T1000 (cell line): ENCODE measurements at places on chromosomes 12 and 14.

DNA sequence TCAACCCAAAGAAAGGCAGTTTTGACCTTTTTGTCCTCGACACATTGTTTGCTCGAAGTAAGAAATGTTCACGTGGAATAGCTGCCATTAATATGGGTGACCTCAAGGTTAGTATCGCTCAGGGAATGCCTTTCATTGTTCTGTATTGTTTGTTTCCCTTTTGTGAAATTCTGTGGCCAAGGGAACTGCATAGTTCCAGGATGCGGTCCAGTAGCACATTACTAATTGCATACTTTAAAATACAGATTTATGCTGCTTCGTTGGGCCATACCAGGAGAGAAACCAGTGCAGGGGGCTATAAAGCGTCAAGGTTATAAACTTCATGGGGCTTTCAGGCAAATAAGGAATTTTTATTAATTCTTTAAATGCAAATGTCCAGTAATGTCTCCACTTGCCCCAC, 73.3 kb upstream of the USP44 start:
- no peak for DNase-seq

DNA sequence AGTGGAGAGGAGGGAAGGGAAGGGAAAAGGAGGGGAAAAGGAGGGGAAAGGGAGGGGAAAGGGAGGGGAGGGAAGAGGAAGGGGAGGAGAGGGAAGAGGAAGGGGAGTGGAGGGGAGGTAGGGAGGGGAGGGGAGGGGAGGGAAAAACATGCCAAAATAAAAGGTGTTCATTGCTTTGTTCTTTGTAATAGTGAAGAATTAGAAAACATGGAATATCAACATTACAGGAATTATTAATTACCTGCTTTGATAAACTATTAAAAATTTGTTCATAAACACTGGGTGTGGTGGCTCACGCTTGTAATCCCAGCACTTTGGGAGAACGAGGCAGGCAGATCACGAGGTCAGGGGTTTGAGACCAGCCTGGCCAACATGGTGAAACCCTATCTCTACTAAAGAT, 579.2 kb downstream of the MED13L start:
- no peak for DNase-seq

DNA sequence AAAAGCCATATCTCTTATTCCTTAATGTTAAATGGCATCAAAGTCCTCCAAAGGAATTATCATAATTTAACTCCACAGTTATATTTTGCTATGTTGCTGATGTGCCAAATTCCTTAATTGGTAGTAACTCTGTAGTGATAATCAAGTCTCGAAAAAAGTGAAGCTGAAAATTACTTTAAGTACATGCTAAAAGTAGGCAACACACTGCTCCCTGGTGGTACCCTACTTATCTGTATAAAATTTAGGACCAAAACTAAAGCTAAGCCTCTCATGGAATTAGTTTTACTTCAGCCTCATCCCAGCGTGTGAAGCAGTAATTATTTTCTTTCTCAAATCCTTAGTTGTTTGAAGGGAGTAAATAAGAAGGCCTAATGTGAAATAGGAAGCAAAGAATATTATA, 132.8 kb downstream of the TTLL5 start:
- DNase-seq, result no peak

GRCh38 chr14:102838501-102838900, 61.3 kb downstream of the TRAF3 start:
- DNase-seq, result no peak

DNA sequence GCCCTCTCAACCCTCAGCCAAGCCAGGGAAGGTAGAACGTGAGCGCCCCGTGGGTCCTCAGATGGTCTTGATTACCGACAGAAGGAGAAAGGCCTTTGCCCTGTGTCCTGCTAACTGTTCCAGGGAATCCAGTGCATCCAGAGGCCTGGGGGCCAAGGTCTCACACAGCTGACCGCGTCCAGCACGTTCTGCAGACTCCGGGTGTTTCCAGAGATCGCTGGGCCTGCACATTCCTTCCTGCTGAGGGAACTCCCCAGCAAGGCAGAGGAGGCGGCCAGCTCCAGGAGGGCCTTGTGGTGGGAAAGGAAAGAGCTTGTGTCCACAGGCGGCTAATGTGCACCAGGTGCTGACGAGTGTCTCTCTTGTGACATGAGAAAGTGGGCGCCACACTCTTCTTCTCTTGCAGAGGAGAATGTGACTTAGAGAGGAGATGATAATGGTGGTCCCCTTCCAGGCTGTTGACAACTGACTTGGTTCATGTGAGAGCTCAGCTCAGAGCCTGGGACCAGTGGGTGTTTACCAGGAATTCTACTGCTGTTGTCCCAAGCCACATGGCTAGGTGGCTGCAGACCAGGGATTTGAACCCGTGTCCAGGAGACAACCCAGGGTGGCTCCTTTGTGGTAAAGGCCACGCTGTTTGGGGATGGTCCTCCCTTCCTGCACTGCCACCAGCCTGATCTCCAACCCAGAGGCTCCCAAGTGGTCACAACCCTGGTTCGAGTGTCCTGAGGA, 46.8 kb upstream of the DLK1 start:
- no peak for DNase-seq
